ENCODE measurements at places on chromosomes 7 and 10. TPM values are rescaled to one million over a fixed set of nuclear protein-coding genes. Genes with fewer than 3 reads are reported as not detected.

ELAPOR2 gene
- total RNA-seq, result 2.9 TPM

CDC123 gene
- total RNA-seq, result 22.3 TPM

CFTR gene
- total RNA-seq, result 1.9 TPM

SLC13A4 gene
- total RNA-seq, result not detected

CUZD1 gene
- 0.58 TPM for total RNA-seq

STEAP4 gene
- 1.8 TPM for total RNA-seq

GDF10 gene
- total RNA-seq, result not detected

OR2A7 gene
- 3.6 TPM for total RNA-seq

UPK3B gene
- not detected for total RNA-seq

SPDYE9 gene
- total RNA-seq, result not detected

CALHM1 gene
- total RNA-seq, result not detected

ITIH2 gene
- not detected for total RNA-seq

CHAT gene
- total RNA-seq, result not detected

DNA sequence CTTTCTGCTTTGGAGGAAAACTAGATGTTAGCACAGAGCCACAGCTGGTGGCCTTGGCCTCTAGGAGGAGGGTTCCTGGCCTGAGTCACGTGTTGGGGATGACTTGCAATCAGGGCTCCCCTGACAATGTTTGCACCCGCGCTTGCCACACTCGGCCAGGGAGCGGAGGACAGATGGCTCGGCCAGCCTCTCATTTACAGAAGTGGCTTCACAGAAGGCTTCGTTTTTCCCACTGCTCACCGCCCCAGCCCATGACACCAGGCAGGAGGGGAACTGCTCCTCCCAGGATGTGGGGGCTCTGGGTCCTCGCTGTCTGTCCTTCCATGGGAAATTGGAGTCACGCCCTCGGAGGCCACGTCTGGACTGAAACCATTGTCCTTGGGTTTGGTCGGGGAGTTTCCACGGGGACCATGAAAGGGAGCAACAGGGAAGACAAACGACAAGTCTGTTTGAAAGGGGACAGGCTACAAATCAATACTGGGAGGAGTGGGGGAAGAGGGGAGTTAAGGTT lies 49.6 kb upstream of the UBE3C start:
- no peak for DNase-seq

DNA sequence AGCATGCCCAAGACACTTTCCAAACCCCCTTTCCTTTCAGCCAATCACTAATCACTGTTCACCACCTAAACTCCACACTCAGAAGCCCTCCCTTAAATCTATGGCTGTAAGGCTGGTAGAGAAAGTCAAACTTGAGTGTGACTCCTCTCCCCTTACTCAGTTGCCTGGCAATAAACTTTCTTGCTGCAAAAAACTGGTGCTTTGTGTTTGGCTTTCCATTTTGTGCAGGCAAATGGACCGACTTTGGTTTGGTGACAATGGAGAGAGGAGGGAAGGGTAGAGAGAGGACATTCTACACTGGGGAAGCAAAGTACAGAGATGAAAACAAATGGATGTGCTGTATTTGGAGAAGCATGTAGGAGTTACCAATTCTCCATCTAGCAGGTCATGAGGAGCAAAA lies 84.9 kb downstream of the SLC25A13 start:
- no peak for DNase-seq

GRCh38 chr7:81501220-81501619 lies 268.6 kb downstream of the HGF start:
- peak; percentile 23 for DNase-seq

DNA sequence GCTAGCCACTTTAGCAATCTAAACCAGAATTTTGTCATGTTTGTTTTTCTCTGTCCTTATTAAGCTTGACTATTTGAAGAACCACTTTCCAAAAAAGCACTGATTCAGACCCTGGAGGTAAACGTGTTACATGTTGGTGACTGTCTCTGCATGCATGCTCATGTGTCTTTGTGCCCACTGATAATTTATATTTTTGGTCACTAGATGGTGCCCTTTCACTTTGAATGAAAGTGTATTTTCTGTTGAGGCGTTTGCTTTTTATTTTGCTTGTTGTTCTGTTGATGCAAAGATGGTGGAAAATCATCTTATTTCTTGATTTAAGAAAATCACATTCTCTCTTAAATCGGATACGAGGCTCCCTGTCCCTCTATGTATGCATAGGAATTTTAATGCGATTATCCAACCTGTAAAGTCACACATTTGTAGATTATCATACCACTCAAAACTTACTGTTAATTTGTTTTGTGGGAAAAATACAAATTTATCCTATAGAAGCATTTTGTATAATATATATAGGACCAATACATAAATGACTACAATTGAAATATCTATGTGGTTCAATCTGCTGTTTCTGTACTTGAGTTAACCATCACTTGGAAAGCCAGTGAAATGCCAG lies 269.3 kb downstream of the BICC1 start:
- DNase-seq, result no peak

DNA sequence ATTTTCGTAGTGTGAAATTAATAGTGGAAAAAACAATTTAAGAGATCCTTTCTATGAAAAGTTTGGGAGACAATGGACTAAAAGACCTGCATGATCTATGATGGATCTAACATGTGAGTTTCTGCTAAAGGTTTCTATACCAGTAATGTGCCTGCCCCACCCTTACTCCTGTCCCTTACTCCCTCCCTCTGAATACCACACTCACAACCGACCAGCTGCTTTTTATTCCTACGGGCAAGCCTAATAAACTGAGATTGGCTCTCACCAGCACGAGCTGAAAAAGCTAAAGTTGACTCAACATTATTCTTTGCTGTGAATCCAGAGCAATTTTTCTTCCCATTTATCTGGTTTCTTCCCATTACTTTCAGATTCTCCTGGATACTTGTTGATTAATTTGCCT lies 17.8 kb upstream of the REEP3 start:
- no peak for DNase-seq

GRCh38 chr7:129381710-129382484 lies 52.3 kb upstream of the STRIP2 start:
- no peak for DNase-seq

GRCh38 chr7:157814931-157815705 lies 478.3 kb downstream of the DNAJB6 start:
- DNase-seq, result no peak

DNA sequence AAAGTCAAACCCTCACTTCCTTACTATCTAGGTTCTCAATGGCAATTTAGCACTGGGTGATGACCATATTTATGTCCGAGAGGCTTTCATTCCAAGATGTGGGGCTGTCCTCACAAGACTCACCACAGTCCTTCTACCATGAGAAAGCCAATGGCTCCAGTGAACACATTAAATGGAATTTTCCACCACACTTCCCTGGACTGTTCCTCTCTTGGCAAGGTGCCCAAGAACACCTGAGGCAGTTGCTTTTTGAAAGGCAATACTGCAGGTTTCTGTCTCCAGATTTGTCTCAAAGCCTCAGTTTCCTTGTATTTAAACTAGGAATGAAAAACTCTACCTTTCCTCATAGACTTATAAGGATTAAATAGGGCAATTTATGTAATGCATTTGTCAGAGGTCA lies 24.2 kb downstream of the AFAP1L2 start:
- DNase-seq, result peak; percentile 35

DNA sequence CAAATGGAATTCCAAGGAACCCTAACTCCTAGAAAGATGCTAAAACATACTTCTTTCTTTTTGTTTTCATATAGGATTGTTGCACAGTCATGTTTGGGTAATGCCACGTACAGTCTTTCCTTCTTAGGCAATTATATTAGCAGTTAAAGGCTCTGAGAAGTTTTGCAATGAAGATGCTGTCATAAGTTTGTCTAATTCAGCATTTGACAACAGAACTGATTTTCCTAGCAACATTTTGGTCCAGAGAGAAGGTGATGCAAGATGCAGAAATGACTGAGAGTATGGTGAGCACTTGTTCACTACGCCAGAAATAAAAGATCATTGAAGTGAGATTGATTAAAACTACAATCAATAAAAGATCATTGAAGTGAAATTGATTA lies 184.0 kb upstream of the PLXNA4 start:
- DNase-seq, result no peak

GRCh38 chr10:67618116-67618515 lies 77.9 kb downstream of the CTNNA3 start:
- no peak for DNase-seq

DNA sequence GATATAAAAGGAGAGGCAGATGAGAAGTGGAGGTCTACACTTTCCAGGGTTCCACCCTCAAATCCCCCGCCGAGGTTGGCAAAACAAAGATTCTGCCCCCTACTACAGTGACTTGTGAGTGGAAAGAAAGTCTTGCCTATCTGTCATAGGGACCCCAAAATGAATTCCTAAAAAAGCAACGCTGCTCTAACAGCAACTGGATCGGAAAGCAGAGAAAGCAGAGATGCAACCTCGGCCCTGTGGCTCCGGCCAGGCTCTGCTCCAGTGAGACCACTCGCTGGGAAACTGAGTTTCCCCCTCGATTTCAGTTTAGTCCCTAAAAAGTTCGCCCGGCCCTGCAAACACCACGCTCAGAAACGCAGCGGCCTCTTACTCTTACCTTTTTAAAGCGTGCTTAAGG lies 297.9 kb upstream of the NFE2L3 start:
- DNase-seq, result peak; percentile 30

- no peak for DNase-seq
Observed at GRCh38 chr10:1579141-1579491, 158.2 kb downstream of the ADARB2 start.

- DNase-seq, result no peak
Observed at GRCh38 chr10:113856563-113856962, 2.1 kb downstream of the NHLRC2 start.

GRCh38 chr7:20514364-20514763 lies 101.1 kb upstream of the ABCB5 start:
- peak; percentile 88 for DNase-seq

GRCh38 chr7:100604028-100604975 lies 2.1 kb downstream of the PCOLCE start:
- peak; percentile 90 for DNase-seq

DNA sequence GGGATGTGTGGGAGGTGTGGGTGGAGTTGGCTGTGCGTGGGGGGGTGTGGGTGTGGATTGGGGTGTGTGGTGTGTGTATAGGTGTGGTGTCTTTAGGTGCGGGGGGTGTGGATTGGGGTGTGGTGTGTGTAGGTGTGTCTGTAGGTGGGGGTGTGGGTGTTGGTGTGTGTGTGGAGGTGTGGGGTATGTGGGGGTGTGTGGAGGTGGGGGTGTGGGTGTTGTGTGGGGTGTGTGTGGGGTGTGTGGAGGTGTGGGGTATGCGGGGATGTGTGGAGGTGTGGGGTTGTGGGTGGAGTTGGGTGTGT lies 33.9 kb downstream of the SPDYE17 start:
- no peak for DNase-seq

DNA sequence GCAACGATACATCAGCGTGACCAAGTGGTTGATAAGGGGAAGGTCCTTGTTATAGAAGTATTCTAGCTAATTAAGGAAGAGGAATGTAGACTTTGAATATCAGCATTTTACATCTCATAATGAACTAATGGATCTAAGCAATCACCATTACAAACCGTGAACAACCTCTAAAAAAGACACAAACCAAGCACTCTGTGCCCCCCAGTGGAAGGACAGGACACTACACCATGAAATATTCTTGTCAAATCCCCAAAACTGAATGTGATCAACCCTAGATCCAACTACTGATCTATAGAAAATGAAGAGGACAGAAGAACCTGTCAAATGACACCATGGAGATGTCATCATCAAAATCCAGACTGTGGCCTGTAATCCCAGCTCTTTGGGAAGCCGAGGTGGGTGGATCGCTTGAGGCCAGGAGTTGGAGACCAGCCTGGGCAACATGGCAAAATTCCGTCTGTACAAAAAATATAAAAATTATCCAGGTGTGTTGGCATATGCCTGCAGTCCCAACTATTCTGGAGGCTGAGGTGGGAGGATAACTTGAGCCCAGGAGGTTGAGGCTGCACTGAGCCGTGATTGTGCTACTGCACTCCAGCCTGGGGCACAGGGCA lies 111.3 kb upstream of the CARD11 start:
- peak; percentile 67 for DNase-seq

DNA sequence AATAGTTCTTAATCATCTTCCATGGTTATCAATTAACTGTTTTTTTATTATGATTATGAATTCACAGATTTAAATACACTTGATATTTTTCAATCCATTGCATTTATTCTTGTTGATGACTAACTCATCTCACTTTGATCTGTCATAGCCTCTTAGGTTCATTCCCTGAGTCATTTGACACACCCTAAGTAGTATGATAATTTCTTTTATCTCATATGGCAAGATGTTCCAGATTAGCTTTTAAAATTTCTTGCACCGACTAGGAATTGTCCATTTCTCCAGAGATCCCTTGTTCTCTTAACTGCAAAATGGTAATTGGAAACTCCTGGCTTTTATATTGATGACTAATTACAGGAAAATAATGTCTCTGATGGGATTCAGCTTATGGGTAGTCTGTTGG lies 87.6 kb upstream of the CCDC6 start:
- DNase-seq, result no peak

DNA sequence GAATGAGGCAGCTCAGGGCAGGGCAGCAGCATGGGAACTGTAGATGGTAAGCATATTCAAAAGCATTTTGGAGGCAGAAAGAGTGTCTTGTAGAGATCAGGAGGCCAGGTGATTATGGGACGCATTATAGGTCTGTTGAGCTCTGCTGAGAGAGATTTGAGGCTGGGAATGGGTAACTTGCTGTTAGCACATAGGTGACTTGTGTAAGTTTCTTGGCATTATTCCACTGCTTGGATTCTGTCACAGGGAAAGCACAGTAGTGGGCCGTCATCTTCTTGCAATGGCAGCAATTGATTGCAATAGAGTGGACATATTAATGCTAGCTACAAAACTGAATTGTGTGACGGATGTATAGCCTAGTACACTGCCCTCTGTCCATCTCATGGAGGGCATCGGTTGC lies 434.3 kb upstream of the IGFBP3 start:
- DNase-seq, result no peak

DNA sequence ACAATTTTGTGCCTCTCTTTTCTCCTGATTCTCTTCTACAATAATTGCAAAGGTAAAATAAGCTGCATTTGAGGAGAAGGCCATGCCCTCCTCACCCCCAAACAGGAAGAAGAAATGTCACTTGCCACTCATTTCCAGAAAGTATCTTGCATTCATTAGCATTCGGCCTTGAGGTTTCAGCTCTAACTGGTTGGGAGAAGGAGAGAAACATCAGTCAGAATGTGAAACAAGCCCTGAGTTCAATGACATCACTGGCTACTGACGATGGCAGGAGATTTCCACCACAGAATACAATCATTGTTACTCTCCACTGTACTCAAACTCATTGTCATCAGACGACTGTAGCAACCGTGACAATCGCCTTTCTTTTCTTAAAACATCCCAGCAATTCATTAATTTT lies 72.8 kb downstream of the PRKCQ start:
- no peak for DNase-seq

DNA sequence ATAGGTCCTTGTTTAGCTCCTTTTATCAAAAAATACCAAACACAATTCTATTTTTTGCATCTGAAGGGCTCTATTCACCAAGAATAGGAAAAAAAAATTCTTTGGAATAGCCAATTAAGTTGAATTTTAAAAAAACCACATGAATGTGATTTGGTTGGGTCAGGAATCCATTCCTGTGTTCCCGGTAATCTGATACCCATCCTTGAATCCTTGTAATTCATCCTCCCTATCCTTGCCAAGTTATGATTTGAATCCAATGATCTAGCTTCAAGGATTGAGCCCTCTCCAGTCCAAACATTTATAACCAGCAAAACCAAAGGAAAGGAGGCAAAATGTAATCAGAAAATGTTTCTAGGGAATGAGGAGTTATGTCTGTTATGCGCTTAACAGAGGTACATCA lies 86.6 kb downstream of the CFAP58 start:
- no peak for DNase-seq

GRCh38 chr10:26544932-26545331 lies 106.8 kb downstream of the APBB1IP start:
- DNase-seq, result no peak

GRCh38 chr7:36547416-36547815 lies 157.8 kb downstream of the ANLN start:
- no peak for DNase-seq

- DNase-seq, result no peak
Observed at GRCh38 chr10:22723783-22724182, 9.4 kb upstream of the PIP4K2A start.
